ENCODE measurements at places on chromosomes 6 and 20.

- DNase-seq, result no peak
Measured at GRCh38 chr6:83113258-83113657, 45.8 kb downstream of the DOP1A start.

GRCh38 chr20:25017257-25017803, 24.8 kb upstream of the APMAP start:
- no peak for DNase-seq

GRCh38 chr20:38603286-38603685, 1.7 kb downstream of the ARHGAP40 start:
- no peak for DNase-seq

DNA sequence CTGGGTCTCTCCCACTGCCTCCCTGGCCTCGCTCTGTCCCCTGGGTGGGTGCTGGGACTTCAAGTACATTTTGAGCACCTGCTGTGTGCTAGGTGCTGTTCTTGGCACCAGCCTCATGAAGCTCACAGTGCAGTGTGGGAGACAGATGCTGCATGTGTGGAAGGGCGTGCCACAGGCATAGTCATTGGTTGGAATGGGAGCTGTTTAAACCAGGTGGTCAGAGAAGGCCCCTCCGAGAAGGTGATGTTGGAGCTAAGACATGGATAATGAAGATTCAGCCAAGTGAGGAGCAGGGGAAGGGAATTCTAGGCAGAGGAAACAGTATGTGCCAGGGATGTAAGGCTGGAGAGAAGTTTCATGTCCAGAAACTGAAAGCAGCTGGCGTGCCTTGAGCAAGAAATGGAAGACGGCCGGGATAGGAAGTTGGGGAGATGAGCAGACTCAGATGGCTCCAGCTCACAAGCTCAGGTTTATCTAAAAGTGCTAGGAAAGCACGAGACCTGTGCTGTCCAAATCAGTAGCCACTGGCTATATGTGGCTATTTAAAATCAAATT, 9.9 kb downstream of the LPIN3 start:
- DNase-seq, result no peak

- peak; percentile 41 for DNase-seq
Measured at GRCh38 chr6:135087403-135087802, 32.8 kb upstream of the HBS1L start.

DNA sequence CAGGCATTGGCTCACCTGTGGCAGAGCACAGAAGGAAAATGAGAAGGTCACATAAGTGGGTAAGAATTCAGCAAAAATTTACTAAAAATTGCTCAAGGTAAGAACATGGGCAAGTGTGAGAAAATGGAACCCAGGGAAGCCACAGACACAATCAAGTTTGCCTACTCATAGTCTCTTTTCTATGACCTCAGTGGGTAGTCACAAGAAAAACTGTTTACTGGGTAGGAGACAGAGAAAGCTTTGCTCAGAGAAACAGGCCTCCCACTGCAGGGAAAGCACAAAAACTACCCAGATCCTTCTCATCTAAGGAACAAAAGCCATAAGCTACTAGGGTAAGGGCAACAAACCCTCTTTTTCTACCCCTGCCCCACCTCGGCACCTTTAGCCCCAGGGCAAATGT, 35.2 kb downstream of the FAM184A start:
- no peak for DNase-seq

GRCh38 chr6:125231574-125232343, 70.0 kb downstream of the HDDC2 start:
- DNase-seq, result no peak

DNA sequence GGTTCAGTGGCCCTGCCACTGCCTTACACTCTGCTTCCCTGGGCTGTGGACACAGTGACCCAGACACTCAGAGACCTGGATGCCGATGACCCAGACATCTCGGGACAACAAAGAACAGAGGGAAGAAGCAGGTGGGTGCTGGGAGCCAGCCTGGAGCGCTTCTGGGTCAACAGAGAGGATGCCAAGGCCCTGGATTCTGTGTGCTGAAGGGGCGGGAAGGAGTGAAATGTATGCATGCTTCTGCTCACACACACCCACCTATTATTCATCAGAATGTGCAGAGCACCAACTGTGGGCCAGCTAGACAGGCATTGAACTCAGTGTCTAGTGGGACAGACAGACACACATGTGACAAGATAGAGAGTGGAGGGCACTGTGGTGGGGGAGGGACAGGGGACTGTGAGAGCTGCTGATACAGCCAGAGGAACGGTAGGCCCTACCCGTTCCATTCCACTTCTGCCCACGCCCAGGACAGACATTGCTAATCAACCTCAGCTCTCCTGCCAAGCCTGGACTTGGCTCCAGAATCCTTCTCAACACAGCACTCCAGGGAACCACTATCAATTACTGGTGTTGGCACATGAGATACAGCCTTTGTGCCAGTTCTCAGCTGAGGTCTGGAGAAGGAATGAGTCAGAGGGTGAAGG, 20.2 kb downstream of the KCNK15 start:
- DNase-seq, result no peak

DNA sequence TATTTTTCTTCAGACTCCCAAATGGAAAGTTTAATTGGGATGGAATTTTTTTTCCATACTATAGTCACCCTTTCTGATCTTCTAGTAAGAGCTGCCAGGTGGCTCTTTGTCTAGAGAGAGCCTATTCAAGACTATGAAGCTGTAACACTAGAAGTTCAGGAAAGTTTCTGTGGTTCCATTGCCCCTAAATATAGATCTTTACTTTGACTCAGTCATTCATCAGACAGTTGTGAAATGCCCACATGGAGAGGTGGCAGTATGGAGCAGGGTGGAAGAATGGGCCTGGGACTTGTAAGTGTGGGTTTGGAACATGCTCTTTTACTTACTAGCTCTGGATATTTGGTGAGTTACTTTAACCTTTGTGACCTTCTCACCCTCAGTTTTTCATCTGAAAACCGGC, 87.8 kb downstream of the CTNNBL1 start:
- DNase-seq, result no peak

DNA sequence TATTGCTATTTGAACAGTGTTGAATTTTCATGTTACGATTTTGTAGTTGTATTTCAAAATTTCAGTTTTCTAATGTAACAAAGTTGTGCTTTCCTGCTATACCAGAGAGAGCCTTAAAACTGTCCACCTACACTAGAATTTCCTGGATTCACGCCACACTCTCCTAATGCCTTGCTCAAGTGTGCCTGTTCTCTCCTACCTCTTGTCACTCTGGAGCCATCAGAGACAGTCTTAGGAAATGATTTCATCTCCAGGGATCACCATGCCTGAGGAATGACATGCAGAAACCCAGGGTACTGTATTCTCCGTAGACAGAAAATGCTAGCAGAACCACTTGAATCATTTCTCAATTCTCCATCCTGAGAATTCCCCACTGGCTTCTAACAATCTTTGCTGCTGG, 667.6 kb downstream of the KIF16B start:
- DNase-seq, result no peak

DNA sequence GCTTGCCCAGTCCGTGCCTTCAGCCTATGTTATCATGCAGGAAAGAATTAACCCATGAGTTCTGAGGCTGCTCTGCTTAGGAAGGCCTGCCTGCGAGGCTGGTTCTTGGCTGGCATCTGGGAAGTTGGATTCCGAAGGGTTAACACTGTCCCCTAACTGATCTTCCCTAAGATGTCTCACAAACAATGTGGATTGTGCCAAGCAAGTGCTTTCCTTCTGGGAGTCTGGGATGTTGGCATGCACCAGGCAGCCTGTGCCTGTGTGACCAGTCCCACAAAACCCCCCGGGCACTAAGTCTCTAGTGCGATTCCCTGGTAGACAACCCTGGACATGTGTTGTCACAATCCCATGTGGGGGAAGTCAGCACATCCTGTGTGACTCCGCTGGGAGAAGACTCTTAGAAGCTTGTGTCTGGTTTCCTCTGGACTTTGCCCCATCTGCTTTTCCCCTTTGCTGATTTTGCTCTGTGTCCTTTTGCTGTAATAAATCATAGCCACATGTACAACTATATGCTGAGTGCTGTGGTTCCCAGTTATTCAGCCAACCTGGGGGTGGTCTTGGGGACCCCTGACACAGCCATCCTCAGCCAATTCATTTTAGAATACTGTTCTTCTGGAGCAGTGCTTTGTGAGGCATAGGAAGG, 83.8 kb downstream of the SLC22A23 start:
- no peak for DNase-seq

GRCh38 chr6:145327586-145327985, 407.7 kb downstream of the EPM2A start:
- no peak for DNase-seq

- DNase-seq, result no peak
Measured at GRCh38 chr6:5046430-5046829, 38.7 kb upstream of the PPP1R3G start.
